Renal cortical epithelial cell (primary cell): ENCODE measurements at places on chromosomes 7 and 10. TPM values are rescaled to one million over a fixed set of nuclear protein-coding genes. Genes with fewer than 3 reads are reported as not detected.

GRCh38 chr7:102914585-102914984 is 1.8 kb downstream of the LRRC17 start:
- no peak for DNase-seq

The MXI1 gene
- total RNA-seq = 18.4 and 37.2 TPM in 2 replicates

- no peak for DNase-seq
These were observed 140.4 kb upstream of the BMPER start for GRCh38 chr7:33764752-33765451.

The UCN3 gene
- total RNA-seq = not detected in 2 replicates

DNA sequence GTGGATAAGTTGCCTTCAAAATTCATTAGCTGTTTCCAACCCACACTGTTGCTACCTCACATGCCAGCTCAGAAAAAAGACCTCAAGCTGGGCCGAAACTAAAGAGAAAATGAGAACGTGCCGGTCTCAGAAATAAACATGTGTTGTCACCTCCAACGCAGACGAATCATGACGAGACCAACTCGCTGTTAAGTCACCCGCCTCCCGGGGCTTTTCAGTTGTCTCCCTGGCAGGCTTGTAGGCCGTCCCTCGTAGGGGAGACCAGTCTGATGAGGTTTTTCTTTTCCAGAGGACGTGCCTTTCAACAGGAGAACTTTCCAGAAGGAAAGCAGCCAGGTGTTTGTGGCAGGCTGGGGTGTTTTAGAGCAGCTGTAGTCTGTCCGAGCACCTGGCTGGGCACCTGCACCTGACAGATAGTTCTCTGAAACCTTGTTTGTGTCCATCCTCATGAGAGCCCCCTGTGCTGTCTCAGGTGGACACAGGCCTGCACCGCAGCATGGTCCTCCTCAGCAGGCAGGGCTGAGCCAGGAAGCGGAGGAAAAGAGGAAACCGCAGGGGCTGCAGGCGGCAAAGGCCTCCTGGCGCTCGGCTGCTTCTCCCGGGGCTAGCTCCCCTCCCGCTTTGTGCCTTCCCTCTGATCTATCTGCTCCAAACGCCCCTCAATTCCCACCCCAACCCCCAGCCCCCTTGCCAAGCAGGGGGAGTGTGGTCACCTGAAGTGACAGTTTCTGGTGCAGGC is 78.8 kb downstream of the CHST15 start:
- DNase-seq = no peak

The PARG gene
- total RNA-seq = 36.8 and 51.6 TPM in 2 replicates

DNA sequence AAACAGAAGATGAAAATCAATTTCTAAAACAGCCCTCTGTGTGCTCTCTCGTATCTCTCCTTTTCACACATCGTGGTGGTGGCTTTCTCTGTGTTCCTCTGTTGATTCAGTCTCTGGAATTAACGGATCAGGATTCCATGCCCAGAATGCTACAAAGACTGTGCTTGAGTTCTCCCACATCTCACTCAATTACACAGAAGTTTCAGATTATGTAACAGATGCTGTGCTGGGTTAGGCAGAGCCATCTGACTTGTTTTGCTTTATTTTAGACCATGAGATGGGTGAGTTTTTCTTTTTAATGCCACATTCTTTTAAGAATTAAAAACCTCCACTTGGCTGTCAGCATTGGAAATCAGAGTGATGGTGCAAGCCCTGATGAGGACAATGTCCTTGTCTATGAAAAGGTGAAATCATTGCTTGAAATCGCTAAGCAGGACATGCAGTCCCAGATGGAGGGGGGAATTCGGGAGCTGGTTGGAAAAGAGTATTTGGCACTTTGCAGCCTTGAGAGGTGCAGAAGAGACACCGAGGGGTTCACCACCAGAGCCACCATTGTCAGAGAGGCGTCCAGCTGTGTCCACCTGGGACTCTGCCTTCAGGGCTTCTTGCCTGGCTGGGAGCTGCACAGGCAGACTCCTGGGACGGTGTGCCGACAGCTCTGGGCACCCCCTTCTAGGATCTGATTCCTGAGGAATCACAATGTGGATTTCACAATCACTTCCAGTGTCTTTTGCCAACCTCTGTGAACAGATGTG is 80.4 kb downstream of the EGFR start:
- DNase-seq = no peak

DNA sequence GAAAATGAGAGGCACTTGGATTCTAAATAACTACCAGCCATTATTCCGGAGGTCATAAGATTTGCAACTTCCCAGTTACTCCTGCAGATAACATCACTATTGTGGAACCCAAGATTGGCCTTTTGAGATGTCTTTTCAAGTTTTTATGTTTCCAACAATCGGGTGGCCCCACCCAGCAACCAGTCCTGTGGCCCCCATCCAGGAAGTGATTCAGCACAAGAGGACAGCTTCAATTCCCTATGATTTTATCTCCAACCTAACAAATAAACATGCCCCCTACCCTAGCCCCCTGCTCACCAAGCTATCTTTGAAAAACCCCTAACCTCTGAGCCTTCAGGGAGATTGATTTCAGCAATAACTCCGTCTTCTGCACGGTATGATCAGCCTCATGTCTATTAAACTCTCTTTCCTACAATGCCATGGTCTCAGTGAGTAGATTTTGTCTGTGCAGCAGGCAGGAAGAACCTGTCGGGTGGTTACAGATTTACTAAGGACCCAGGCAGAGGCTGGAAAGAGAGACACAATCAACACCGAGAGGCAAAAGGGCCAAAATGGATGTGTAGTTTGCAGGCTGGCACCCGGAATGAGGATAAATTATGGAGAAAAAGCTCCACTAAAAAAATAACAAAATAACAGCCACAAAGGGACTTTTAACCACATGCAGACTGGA is 83.9 kb upstream of the UNC5B start:
- peak; percentile 15 for DNase-seq

- DNase-seq = peak; percentile 7
These were observed 6.6 kb downstream of the RASGEF1A start for GRCh38 chr10:43260117-43260761.

DNA sequence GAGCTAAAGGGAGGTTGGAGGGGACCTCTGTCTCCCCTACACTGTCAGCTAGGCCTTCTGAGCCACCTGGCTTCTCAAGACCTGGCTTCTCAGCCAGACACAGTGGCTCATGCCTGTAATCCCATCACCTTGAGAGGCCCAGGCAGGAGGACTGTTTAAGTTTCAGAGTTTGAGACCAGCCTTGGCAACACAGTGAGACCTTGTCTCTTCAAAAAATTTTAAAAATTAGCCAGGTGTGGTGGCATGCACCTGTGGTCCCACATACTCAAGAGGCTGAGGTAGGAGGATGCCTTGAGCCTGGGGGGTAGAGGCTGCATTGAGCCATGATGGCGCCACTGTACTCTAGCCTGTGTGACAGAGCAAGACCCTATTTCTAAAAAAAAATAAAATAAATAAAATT is 33.1 kb downstream of the PIP4K2A start:
- DNase-seq = no peak

DNA sequence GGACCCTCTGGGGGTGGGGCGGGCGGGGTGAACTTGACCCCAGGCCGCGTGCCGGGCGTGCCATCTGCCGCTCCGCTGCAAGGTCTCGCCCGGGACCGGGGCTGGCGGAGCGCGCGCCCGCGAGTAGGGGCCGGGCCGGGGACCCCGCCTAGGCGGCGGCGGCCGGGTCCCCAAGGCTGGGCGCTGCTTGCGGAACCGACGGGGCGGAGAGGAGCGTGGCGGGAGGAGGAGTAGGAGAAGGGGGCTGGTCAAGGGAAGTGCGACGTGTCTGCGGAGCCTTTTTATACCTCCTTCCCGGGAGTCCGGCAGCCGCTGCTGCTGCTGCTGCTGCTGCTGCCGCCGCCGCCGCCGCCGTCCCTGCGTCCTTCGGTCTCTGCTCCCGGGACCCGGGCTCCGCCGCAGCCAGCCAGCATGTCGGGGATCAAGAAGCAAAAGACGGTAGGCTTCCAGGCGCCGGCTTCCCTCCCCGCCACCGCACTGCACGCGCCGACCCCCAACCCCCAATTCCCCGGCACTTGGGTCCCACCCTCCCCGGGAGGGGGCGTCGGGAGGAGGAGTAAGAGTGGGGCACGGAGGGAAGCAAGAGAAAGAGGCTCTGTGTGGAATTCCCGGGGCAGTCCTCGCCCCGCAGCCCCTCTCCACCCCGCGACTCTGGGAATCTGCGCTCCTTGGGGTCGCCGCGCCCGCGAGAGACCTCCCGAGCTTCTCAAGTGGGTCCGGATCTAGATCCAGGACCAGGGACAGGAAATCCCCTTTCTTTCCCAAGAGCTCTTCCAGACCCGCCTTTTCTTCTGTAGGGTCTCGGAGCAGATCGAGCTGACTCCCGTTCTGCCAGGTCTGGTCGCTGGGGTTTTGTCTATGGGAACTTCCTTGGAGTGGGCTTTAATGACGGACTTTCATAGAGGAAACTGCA is at the start of gene PAPSS2:
PAPSS2 (plus strand) TSS at position 308 of the 913 bp plus-strand sequence; CDS start at position 412, 104 bp downstream.
- no peak for DNase-seq

- DNase-seq = no peak
These were observed 205.3 kb upstream of the ZNF32 start for GRCh38 chr10:43854007-43854406.

GRCh38 chr10:129023082-129023481 is 444.0 kb upstream of the MGMT start:
- DNase-seq = no peak

DNA sequence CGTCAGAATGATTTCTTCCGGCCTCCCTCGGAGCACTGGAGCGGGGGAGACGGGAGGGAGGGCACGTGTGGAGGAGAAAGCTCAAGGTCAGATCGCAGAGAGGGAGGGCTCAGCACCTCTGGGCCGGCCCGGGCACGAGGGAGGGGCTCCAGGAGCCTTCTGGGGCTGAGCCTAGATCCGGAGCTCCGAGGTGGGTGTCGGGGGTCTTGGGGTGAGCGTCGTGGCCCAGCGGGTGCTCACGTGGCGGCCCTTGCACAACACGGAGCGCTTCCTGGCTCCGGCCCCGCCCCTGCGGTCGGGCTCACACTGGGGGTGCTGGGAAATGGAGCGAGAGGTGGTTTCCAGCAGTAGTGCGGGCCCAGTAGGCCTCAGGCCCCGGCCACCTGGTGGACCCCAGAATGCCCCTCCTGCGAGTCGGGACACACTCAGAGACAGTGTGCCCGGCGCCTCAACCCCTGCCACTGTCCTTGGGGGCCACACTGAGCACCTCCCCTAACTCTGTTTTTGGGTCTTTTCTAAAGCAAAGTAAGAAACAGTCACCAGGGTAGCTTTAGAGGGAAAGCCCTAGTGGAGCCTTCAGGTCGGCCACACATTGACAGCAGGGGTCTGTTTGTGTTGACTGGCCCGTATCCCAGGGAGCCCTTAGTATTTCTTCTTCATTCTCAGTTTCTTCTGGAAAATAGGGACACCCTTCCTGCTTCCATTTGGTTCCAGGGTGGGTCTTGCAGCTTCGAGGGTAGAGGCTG is 798 bp downstream of the PPIF start:
- peak; percentile 43 for DNase-seq

DNA sequence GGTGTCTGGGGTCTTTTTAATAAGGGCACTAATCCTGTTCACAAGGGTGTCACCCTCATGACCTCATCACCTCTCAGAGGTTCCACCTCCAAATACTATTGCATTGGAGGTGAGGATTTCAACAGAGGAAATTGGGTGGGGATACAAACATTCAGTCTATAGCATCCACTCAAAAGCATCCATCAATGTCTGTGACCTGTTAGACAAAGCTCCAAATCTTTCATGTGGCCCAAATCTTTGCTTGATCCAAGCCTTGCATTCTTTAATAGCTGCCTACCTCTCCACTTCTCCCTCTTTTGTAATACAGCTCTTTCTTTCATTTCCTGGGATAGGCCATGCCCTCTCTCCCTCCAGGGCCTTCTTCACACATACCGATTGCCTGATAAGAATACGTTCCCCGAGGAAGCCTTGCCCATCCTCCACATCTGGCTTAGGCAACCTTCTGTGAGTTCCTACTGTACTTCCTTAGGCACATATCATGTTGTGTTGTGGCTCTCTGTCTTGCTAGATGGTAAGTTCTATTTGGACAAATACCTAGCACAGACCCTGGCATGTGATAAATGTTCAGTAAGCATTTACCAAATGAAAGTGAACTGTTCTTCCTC is 66.1 kb downstream of the CREM start:
- DNase-seq = no peak

GRCh38 chr7:139562491-139562890 is 39.0 kb downstream of the CLEC2L start:
- DNase-seq = no peak

- DNase-seq = no peak
These were observed 86.6 kb upstream of the KCTD7 start for GRCh38 chr7:66542049-66542448.

The PILRA gene
- total RNA-seq = 0.35 and 2.0 TPM in 2 replicates

GRCh38 chr10:48251525-48252353 is 22.8 kb downstream of the FRMPD2 start:
- DNase-seq = peak; percentile 94
